ENCODE measurements at places on chromosomes 7 and 10.

GRCh38 chr7:22357311-22358175 lies 589 bp upstream of the RAPGEF5 start:
- DNase-seq, result peak; percentile 52

DNA sequence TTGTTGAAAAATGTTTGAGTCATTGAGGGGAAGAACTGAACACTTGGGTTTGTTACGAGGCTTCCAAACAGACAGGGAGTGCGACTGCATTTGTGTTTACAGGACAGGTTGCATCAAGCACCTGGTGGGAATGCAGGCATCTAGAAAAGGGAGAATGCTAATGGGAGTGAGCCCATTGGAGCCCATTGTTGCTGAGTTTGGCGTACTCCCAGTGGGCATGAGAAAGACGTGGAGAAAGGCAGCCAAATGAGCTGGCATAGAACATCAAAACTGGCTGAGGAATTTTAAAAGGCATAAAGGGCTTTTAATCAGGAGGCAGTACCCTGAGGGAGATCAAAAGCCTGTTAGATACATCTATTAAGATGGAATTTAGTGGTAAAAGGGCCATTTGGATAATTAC lies 171.6 kb upstream of the NPSR1 start:
- no peak for DNase-seq

- no peak for DNase-seq
Measured at GRCh38 chr7:127534636-127535035, 50.8 kb downstream of the GCC1 start.

DNA sequence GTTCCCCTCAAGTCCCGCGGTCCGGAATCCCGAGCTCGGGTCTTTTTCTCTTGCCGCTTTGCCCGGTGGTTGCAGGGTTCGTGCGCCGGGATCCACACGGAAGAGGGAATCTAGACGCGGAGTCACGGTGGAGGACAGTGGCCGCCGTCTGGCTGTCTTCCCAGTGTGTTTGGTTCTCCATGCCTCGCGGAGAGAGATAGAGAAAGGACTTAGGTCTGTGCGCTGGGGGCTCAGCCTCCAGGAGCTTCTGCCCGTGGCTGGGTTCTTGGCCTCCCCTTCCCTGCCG lies 1.6 kb downstream of the FFAR4 start:
- no peak for DNase-seq

- DNase-seq, result no peak
Measured at GRCh38 chr7:111955616-111956015, 250.6 kb downstream of the DOCK4 start.

DNA sequence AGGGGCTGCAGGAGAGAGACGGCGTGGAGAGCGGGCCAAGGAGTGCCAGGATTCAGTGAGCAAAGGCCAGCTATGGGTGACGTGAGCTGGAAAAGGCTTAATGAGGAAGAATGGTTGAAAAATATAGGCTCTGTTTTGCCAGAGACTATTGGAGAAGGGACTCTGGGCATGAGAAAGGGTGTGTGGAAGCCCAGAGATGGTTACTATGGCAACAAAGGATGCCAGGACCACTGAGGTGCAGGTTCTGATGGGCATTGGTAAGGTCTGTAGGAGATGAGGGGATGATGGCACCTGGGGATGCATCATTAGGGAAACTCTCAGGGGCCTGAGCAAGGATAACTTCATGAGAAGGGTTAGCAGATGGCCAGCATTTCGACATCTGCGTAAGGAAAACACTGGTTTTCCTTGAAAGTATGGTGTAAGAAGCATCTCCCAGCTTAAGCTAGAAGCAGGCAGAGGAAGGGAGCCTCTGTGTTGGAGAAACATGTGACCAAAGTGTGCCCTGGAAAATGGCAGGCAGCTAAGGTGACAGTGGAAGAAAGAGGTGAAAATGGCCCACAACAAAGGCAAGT lies 21.6 kb upstream of the FAM180A start:
- no peak for DNase-seq

GRCh38 chr7:24964191-24964590 lies 15.8 kb downstream of the OSBPL3 start:
- no peak for DNase-seq
